Stimulated activated CD8-positive, alpha-beta memory T cell treated with anti-CD3 and anti-CD28 coated beads, Interleukin-12 subunit alpha, Interleukin-12 subunit beta, amount 100 ng/mL, for 1 hour (primary cell): ENCODE measurements at places on chromosomes 2 and 18.

- DNase-seq: no peak
These were observed 6.6 kb upstream of the TMEM214 start for GRCh38 chr2:27025861-27026851.

- DNase-seq: no peak
These were observed 98.8 kb upstream of the EML6 start for GRCh38 chr2:54624591-54625071.

- DNase-seq: no peak
These were observed 290.0 kb downstream of the PDE11A start for GRCh38 chr2:177782613-177783012.

- no peak for DNase-seq
These were observed 81.6 kb downstream of the PTGR3 start for GRCh38 chr18:75127143-75128021.

- DNase-seq: no peak
These were observed 45.5 kb downstream of the TBC1D8 start for GRCh38 chr2:101105654-101106053.

GRCh38 chr2:175793648-175794047 lies 208.4 kb downstream of the LNPK start:
- DNase-seq: no peak

- no peak for DNase-seq
These were observed 172.0 kb upstream of the NRP2 start for GRCh38 chr2:205510345-205510744.

DNA sequence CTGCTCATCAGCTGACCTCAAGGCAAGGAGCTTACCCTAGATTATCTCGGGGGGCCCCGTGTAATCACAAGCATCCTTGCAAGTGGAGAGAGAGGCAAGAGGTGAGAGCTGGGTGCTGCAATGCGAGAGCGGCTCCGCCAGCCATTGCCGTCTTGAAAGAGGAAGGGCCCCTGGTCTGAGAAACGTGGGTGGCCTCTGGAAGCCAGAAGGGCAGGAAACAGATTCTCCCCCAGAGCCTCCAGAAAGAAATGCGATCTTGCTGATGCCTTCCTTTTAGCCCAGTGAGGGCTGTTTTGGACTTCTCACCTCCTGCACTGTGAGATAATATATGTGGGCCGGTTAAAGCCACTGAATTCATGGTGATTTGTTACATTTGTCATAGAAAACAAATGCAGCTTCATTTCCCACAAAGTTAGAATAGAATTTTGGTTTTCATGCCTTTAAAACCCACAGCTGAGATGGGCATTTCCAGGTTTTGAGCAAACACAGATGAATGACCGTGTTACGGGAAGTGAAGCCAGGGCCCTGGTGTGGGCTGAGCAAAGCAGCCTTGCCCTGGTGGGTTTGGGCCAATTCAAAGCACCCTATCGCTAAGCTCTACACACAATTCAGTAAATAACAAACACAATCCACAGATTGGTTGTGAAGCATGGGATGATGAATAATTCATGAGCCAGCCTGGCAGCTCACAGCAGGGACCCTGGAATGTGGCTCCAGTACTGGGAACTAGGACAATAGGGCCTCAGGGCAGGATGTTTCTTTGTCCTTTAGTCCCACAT lies 319.9 kb upstream of the HS6ST1 start:
- DNase-seq: no peak

DNA sequence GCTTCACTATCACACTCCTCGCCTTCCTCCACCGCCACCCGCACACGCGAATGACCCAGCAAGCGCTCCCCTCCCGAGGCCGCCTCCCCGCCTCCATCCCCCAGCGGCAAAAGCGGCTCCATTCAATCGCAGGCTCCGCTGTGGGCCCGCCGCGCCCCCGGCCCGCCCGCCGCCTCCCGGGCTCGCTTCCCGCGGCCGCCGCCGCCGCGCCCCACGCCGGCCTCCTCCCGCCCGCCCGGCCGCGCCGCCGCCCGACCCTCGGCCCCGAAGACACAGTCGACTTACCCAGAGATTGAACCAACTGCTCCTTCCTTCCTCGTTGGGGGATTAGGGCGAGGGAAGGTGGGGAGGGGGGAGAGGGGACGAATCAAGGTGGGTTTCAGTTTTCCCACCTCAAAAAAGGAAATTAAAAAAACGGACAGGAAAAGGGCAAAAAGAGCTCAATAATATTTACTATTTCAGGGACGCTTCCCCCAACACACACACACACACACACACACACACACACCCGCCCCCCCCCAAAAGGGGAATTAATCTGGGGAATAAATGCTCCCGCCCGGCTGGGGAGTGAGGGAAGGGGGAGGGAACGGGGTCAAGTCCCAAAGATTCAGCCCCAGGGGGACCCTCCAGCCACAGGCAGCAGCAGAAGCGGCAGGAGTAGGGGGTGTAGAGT lies 743 bp downstream of the XPO1 start:
- DNase-seq: peak; percentile 5

DNA sequence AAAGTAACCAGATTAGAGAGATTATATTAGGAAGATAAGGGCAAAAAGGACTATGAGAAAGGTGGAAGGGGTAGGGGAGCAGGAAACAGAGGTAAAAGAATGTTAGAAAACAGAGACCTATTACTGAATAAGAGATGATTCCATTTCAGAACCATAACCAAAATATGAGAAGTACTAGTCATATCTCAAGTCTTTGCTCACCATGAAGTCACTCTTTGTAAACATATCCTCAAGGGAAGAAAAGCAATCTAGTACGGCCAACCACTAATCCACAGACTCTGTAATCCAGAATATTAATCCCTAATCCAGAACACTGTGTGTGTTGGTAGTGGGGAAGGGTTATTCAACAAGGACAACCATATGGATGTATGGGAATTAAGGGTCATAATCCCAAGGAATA lies 92.0 kb downstream of the CDCA7 start:
- no peak for DNase-seq

GRCh38 chr18:51287818-51288508 lies 90.5 kb upstream of the MEX3C start:
- no peak for DNase-seq

GRCh38 chr2:60961457-60961856 lies 56.1 kb upstream of the PEX13 start:
- DNase-seq: no peak

GRCh38 chr18:12839526-12840196 lies 44.4 kb downstream of the PTPN2 start:
- DNase-seq: no peak

DNA sequence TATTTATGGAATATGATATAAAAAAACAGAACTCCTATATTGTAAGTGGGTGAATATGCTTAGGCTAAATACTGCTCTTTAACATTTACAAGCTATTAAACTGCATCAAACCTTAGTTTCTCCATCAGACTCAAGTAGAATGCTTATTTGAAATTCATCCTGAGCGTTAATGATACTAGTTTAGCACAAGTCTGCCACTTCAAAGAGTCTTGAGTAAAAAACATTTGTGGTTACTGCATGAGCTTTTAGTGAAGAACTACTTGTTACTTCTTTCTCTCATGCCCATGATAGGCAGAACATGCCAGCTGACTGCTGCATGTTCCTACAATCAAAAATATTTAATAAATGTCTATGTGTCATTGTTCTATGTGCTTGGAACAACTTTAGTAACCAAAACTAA lies 12.1 kb downstream of the YES1 start:
- DNase-seq: no peak

- no peak for DNase-seq
These were observed 34.5 kb upstream of the HTR2B start for GRCh38 chr2:231159306-231159705.

DNA sequence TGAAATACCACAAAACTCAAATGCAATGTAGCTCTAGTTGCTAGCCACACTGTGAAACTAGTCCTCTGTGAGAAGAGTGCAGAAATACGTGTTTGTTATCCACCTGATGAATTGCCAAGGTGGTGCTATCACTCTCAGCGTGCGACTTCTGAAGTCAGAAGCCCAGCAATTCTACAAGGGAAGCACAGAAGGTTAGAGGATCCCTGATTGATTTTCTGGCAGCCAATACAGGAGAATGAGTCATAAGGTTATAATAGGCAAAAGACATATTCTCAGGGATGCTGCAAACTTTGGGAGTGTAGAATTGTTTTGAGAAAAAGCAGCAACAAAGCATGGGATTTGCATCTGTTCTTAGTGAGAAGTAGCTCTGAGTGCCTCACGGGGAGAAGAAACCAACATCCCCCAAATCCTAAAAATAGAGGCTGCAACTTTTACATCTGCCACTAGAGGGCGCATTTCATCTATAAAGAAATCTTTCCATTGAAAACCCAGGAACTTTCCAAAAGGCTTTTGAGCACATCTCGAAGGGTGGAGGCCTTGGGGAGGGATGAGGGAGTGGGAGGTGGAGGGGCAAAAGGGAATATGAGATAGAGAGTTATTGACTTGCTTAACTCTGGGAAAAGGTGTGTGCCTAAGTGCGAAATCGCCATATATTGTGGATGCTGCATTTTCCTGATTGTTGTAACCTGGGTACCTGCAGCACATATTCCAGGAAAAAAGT lies 78.0 kb downstream of the TMEM182 start:
- peak; percentile 27 for DNase-seq

DNA sequence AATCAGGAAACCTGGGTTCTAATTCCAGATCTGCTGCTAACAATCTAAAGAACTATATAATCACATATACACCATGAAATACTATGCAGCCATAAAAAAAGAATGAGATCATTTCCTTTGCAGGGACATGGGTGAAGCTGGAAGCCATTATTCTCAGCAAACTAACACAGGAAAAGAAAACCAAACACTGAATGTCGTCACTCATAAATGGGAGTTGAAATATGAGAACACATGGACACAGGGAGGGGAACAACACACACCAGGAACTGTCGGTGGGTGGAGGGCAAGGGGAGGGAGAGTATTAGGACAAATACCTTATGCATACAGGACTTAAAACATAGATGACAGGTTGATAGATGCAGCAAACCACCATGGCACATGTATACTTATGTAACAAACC lies 33.2 kb downstream of the CDH2 start:
- DNase-seq: no peak

- no peak for DNase-seq
These were observed 135.8 kb downstream of the IKZF2 start for GRCh38 chr2:213015387-213016165.

GRCh38 chr2:162795312-162795711 lies 43.3 kb downstream of the KCNH7 start:
- no peak for DNase-seq

DNA sequence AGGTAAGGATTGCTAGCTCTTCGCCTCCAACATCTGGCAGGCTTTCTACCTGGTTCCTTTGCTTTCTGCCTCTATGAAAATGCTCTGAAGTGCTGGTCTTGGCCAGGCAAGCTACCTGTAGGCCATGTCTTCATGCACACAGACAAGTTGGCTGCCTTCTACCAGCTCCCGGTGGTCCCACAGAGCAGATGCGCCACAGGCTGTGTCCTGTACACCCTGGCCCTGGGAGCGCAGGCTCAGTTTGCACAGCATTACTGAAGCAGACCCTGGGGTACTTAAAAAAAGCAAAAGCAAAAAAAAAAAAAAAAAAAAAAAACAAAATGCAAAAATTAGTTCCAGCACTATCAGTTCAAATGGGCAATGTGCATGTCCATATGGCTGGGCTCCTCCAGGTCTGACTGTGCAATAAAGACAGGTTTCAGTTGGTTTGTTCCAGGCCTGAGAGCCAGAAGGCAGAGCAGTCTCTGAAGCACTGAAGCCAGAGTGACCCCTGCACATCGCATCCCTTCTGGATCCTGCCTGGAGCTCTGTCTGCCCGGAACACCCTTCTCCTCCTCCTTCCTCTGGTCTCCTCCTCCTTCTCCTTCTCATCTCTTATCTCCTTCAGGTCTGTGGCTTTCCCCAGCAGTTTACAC lies 288.0 kb upstream of the REV1 start:
- no peak for DNase-seq

DNA sequence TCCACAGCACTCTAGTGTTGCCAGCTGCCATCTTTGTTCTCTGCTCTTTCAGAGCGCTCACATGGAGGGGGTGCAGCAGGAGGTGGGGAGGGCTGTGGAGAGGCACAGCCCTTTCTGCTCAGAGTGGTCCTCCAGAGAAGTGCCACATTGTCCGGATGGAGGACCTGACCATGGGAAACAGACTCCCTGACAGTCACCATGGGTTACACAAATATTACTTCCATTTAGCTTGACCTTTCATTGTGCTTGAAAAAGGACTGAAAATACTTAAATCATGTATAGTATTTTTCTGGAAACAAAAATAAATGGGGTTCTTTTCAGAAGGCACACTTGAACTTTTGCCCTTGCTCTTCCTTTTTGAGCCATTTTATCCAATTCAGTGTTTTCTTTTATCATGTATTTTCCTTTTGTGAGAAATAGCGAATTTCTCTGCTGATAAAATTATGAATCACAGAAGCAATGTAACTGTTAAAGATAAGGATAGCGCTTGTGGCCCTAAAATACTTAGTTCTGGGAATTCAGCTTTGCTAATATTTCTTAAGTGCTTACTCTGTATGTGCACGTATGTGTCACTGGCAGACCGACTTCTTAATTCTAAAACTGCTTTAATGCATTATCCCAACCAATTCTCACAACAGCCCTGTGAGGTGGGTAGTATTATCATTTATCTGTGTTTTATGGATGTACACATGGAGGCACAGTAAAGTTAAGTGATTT lies 34.2 kb downstream of the SPATS2L start:
- DNase-seq: no peak

DNA sequence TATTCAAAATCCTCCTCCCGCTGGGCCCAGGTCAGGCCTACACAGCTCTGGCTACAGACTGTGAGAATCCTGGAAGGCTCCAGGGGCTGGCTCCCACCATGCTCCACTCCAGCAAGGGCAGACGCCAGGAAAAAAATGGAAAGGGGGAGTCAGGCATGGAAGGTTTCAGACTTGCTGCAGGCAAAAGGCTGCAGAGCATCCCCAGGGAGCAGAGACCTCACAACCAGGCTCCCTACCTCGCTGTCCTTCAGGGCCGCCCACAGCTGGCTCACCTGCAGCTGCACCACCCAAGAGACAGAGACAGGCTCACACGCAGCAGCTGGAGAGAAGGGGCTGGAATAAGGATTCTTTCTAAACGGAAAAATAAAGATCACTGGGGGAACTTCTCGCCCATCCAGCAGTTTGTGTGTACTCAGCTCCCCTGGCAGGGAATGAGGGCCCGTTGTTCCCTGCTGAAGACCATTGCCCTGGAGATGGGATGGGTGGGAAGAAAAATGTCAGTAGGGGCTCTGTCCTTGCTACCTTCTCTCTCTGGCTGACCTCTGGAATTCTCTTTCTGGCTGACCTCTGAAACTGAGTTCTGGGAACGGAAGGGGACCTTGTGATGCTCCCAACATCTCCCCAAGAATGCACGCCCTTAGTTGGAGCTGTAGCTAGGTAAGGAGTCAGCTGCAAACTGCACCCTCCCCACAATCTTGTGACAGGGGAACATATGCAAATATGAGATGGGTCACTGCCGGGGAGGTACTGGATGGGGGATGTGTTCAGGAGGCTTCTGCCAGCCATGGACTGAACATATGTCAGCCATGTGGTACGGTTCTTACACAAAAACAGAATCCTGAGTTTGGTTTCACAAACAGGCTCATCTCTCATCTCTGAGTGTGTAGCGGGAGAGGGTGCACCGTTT lies 34.5 kb downstream of the BCL2 start:
- DNase-seq: no peak

DNA sequence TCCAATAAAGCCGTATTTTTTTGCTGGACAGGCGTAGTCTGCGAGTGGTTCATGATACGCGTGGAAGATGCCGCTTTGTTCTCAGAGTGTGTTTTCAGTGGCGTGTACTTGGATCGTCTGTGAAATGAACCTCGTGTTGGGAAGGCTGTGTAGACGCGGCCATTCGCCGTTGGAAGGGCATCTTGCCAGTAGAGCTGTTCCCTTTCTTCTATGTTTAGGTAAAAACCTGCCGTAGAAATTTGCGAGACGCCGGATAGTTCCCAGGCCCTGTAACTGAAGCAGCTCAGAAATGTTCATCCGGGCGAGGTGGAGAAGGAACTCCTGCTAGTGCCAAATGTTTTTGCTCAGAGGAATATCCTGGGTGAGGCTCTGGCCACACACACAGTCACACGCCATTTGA lies 133.6 kb downstream of the NFATC1 start:
- no peak for DNase-seq
